NCI-H510A (cell line): ENCODE measurements at places on chromosomes 5 and 9.

DNA sequence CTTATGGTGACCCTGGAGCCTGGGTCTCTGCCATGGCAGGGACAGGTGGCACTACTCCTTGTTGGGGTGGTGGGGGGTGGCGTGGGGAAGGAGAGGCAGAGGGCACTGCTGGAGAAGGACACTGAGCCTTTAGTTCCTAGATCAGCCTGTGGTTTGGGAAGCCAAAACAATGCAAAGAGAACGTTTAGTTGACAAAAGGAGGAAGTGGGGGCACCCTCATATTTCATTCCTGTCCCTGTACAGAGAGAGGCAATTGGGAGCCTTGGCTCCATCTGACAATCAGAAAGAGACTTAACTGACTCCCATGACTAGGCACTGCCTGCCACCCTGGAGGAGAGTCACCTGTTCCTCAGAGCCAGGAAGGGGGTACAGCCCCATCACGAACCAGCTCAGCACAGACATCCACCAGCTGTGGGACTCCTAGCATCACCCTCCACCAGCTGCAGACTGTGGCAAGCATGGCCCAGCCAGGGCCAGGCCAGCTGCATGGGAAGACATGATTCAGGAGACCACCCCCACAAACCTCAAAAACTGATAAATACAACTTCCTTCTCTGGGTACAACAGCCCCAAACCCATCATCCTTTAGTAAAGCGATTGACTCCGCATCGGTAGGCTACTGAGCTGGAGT lies 257.5 kb downstream of the HSPA4 start:
- DNase-seq, result no peak

DNA sequence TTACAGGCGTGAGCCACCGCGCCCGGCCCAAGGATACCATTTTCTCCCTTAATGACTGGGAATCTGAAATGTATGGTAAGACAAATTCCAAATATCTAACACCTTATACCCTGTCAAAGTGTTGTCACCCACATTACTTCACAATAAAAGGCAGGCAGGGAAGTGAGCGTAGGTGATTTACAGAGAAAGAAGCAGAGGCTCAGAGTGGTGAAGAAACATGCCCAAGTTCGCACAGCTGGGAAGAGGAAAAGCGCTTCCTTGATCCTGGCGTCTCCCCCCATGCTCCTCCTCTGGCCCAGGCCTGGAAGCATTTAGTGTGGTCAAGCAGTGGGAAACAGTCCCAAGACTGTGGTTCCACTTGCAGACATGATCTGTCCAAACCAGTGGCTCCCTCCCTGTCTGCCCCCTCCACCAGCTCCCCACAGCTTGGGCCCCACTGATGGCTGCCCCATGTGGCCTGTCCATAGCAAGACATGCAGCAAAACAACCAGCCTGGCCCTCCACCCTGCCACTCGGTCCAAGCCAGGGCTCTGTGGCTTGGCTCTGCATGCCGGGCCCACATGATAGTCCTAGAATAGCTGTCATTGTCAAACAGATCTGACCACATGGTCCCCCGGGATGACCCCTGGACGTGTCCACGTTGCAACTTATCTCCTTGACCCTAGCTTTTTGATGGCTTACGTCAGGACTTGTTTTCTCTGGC lies 107.2 kb downstream of the TTLL11 start:
- no peak for DNase-seq

DNA sequence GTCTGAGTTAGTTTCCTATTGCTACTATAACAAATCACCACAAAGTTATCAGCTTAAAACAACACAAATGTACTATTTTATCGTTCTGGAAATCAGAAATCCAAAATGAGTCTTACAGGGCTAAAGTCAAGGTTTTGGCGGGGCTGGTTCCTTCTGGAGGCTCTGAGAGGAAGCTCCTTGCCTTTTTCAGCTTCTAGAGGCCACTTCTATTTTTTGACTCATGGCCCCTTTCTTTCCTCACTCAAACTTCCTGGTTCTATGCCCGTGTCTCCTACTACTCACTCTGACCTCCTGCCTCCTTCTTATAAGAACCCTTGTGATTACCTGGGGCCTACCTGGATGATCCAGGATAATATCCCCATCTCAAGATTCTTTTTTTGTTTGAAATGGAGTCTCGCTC lies 48.2 kb downstream of the GABBR2 start:
- no peak for DNase-seq

- no peak for DNase-seq
Observed at GRCh38 chr5:78666041-78666444, 17.5 kb upstream of the LHFPL2 start.

GRCh38 chr9:85151741-85152140 lies 482.2 kb downstream of the NTRK2 start:
- no peak for DNase-seq

DNA sequence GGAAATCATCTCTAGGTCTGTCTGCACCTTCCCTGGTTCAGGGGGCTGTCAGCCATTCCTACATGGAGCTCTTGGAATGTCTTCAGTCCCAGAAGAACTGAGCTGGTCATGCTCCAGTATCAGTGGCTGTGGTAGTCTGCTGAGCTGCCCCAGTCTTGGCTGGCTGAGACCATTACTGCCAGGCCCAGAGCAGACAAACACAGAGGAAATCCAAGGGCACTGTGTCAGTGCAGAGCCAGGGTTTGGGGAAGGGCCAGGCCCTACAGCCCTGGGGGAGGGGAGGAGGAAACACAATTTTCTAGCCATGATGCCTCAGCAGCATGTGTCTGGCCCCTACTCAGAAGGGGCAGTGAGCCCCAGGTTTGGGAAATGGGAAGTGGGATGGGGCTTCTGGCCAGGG lies 58.4 kb downstream of the ARHGEF37 start:
- DNase-seq, result no peak
